ENCODE measurements at places on chromosomes 3 and 15. TPM values are rescaled to one million over a fixed set of nuclear protein-coding genes. Genes with fewer than 3 reads are reported as not detected.

DNA sequence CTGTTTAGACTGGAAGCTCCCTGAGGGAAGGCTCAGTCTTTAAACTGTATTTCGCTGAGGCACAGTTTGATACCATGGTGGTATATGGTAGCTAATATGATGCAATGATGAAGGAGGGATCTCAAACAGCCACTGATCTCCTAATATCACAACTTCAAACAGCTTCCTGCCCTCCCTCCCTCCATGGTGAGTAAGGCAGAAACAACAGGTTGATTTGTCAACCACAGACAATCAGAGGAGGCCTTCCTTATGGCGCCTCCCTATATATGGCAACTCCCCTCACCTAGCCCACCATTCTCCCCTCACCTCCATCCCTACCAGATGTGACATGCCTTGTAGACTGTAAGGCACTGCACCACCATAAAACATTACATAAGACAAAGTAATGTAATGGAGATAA lies 316.5 kb upstream of the ICE2 start:
- DNase-seq = no peak
- H3K27me3 ChIP-seq = no peaks in the 10 kb centered on the region
- peaks cover 33% of the 10 kb centered on the region for H3K4me1 ChIP-seq
- H3K4me3 ChIP-seq = no peak overlapping the region

GRCh38 chr15:31149088-31149505 lies 47.6 kb upstream of the TRPM1 start:
- H3K4me3 ChIP-seq = no peak overlapping the region
- H3K27ac ChIP-seq = no peak overlapping the region
- H3K27me3 ChIP-seq = peaks cover 18% of the 10 kb centered on the region
- DNase-seq = no peak
- H3K36me3 ChIP-seq = no peaks in the 10 kb centered on the region
- H3K4me1 ChIP-seq = no peaks in the 10 kb centered on the region

- no peaks in the 10 kb centered on the region for H3K27me3 ChIP-seq
- H3K4me3 ChIP-seq = no peak overlapping the region
- no peaks in the 10 kb centered on the region for H3K4me1 ChIP-seq
- DNase-seq = peak; percentile 71
- H3K36me3 ChIP-seq = no peaks in the 10 kb centered on the region
Measured at GRCh38 chr3:107690522-107691138, 167.9 kb downstream of the BBX start.

The GREM1 gene
- 575 TPM for polyA plus RNA-seq

The PATL2 gene
- not detected for polyA plus RNA-seq

All from GM23248 (cell line).